Glutamatergic neuron (in vitro differentiated cells): ENCODE measurements at places on chromosomes 4 and X. TPM values are rescaled to one million over a fixed set of nuclear protein-coding genes. Genes with fewer than 3 reads are reported as not detected.
A peak's percentile ranks its signal among the peaks of the same experiment; 100 is the strongest.

DNA sequence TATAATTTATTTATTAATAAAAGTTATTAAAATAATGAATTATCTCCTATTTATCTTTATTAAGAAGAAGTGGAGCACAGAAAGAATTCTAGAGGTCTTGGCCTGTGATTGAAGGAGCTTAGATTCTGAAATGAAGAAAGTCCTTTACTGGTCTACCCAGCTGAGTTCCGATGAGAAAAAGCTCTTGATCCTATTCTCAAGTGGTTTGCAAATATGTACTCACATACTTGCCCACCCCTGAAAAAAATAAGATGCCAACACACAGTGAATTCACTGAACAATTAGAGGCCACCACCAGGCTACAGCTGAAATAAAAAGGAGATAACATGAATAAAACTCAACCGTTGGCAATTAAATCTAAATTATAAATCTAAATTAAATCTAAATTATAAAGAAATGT lies 253.4 kb downstream of the MAPK10 start:
- DNase-seq: no peak

- peak; percentile 74 for DNase-seq
Observed at GRCh38 chr4:153222707-153223426, 18.6 kb downstream of the TRIM2 start.

- no peak for DNase-seq
Observed at GRCh38 chr4:48085821-48086589, 48.0 kb downstream of the TXK start.

The NKX6-1 gene
- total RNA-seq: 25.6 TPM

DNA sequence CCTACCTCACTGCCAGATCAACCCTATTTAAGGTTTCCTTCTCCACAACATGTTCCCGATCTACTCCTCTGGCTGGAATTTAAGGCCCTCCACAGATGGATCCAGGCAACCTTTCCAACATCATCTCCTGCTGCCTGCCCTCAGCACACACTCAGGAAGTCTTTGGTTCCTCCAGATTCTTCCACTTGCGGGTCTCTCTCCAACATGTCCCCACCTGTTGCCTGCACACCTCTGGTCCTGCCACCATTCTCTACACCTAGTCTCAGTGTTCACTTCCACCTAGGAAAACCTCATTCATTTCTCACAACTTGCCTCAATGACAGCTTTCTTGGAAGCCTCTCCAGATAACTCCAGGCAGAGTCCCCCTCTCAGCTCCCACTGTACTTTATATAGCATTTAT lies 80.1 kb downstream of the RTL5 start:
- DNase-seq: no peak

The GSX2 gene
- not detected for total RNA-seq

The ADH1A gene
- not detected for total RNA-seq

The GJB1 gene
- total RNA-seq: not detected

The ADAMTS3 gene
- 0.10 TPM for total RNA-seq

DNA sequence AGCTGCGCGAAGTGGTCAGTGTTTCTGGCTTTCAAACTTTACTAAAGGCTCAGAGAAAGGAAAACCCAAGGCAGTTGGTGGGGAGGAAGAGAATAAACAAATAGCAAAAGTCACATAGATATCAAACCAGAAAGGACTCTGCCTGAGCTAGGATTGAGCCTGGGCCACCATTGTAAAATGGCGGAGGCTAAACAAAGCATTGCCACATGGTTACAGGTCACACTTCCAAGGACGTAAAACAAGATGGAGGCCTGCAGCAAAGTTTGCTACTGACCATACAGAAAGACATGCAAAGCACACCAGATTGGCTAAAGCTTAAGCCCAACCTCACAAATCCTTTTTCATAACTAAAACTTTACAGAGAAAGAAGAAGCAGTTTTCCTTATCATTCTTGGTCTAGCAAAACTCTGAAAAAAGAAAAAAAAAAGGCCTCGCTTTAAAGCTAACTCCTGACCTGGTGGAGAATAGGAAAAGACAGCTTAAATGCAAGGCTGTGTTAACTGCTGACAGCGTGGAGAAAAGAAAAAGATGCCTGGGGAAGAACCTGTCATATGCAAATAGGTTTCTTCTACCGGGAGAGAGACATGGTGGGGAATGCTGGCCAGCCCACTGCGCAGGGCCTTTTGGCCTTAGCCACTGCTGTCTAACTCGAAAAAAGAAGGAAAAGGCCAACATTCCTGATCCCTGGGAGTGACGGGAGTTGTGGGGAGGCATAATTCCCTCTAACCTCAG lies 81.8 kb upstream of the SMARCA5 start:
- DNase-seq: no peak

The DUSP9 gene
- 0.61 TPM for total RNA-seq

DNA sequence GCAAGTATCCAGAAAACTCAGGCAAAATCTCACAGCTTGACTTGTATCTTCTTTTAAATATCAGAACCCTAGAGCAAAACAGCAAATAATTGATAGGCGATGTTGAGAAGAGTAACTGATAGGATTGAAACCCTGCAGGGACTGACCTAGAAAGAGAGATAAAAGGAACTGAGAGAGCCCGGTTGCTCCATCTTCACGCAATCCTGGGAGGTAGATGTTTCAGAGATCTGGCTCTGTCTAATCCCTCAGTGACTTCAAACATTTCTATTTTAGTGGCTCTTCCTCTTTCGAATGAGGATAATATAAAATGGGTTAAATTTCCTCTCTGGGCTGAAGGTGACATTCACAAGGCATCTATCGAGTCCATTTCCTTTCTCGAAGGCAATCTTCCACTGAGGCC lies 39.3 kb upstream of the RPL34 start:
- no peak for DNase-seq

DNA sequence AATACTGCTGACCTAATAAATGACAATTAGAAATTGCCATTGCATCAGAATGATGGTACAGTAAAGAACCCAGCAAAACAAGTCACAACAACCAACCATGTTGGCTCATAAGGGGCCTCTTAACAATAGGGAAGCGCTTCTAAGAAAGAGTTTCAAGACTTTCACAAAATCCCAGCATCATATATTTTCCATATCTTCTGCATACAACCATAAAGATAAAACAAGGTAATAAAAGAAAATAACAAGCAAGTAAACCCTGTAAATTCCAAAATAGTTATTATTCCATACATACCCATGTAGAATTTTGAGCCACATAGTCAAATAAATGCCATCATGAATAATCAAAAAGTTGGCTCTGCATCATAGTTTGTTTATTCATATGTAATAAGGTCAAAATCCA lies 8.2 kb downstream of the SLC10A7 start:
- DNase-seq: no peak

The TLL1 gene
- total RNA-seq: 0.15 TPM

DNA sequence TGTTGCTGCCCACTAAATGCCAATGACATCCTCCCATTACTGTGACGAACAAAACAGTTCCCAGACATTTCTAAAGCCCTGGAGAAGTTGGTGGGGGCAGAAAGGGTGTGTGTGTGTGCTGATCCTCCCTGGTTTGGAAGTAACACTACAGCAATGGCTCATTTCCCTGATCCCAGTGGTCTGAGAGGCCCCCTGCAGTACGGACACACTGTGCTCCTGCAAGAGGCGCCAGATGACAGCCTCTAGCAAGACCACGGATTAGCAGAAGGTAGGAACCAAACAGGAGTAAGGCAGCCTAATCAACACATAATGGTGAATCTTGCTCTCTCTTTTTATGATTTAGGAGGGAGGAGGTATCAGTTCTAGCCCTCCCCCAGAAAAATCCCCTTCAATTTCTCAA lies 49.6 kb downstream of the CHRDL1 start:
- no peak for DNase-seq

The P2RY8 gene
- total RNA-seq: 2.3 TPM

GRCh38 chr4:172819353-172819752 lies 349.3 kb upstream of the GALNT7 start:
- no peak for DNase-seq

- DNase-seq: no peak
Observed at GRCh38 chr4:40378619-40379018, 43.5 kb downstream of the CHRNA9 start.

The SOWAHD gene
- total RNA-seq: not detected

GRCh38 chr4:109232681-109233080 lies 69.8 kb downstream of the COL25A1 start:
- no peak for DNase-seq

DNA sequence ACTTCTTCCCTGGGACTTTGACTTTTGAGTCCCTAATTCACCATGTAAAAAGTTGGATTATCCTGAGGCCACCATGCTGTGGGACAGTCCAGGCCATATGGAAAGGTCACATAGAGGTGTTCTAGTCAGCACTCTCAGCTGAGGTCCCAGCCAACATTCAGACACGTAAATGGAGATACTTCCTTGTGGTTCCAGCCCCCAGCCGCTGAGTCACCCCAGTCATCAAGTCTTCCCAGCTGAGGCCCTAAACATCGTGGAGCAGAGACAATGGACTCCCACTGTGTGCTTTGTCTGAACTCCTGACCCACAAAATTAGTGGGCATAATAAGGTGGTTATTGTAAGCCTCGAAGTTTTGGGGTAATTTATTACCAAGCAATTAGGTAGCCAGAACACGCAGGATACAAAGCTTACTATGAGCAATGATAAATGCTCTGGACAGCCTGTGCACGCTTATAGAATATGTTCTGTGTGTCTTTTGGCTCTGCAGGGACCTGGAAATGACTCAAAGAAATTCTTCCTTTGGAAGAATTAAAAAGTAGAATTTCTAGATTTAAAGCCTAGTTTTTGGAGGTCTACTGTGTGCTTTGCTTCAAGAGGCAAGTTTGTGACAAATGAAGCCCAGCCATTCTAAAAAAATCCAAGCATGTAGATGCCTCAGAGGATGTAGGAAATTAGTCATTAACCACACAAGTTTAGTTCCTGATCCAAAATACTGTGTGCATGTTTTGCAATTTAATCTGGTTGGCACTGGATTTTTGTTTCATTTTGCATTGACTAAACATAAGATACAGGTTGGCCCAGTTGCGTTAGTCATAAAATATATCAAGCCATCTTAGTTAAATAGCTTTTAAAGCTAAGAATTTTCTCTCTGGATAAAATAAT lies 33.2 kb upstream of the SLC9A7 start:
- DNase-seq: no peak

GRCh38 chrX:155333544-155334100 lies 792 bp downstream of the CLIC2 start:
- DNase-seq: no peak

The APBB2 gene
- 117 TPM for total RNA-seq

DNA sequence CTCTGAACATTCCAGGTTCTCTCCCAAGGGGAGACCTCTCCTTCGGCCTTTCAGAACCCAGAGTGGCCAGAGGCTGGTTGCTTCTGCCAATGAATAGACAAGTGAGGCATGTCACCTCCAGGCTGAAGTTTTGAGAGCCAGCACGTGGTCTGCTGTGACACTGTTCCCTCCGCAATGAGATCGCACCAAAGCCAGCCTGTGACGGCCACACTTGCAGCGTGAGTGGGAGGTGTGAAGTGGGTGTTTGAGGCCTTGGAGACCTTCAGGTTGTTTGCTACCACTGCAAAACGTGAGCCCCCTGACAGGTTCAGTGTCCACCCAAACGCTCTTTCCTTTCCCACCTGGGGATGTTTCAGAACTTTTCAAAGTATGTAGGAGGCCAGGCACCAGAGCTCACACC lies 81.0 kb downstream of the WFS1 start:
- no peak for DNase-seq

The NUDT10 gene
- 19.3 TPM for total RNA-seq

The FRAS1 gene
- total RNA-seq: 18.7 TPM

DNA sequence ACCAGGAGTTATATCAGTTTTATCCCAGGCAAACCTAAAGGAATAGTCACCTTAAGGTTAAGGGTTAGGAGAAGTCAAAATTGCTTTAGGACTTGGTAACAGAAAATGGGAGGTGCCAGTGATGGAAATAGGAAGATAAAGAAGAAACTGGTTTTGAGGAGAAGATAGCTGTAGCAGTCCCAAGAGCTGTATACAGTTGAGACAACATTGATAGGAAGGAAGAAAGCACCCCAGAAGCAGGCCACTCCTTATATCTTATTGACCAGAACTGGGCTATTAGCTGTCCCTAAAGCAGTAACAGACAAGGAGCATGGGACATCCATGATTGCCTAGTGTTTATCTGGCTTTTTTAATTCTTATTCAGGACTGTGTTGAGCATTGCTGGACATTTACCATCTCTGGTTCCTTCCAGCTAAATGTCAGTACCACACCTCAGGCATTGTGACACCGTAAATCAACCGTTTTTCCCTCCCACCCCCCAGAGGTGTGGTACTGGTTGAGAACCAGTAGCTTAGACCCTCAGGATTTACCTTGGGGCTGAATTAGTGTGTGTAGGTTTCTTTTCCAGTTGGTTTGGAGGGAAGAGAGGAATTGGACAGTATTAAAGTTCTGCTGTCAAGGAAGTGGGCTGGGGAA lies 2.0 kb upstream of the PGRMC2 start:
- no peak for DNase-seq

DNA sequence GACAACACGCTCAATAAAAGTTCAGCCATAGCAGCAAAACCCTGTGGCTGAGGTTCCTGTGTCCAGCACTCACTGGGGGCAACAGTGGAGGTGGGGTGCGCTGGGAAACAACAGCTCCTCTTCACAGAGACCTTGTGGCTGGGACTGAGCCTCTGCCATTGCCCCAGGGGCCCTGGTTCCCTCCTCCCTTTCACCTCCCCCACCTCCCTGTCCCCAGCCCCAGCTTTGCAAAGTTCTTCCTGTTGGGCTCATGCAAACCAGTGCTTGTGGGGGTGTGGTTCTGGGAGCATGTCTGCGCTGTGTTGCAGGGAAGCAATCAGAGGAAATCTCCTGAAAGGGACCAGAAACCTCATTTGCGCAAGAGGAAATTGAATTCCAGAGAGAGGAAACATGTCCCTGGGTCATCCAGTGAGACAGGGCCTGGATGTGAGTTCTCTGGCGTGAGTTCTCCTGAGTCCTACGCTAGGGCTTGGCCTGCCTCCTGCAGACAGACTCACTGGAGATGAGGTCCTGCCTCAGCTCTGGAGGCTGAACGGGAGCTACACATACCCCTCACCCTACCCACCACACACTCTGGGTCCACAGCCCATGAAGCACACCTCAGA lies 7.4 kb downstream of the FATE1 start:
- no peak for DNase-seq

DNA sequence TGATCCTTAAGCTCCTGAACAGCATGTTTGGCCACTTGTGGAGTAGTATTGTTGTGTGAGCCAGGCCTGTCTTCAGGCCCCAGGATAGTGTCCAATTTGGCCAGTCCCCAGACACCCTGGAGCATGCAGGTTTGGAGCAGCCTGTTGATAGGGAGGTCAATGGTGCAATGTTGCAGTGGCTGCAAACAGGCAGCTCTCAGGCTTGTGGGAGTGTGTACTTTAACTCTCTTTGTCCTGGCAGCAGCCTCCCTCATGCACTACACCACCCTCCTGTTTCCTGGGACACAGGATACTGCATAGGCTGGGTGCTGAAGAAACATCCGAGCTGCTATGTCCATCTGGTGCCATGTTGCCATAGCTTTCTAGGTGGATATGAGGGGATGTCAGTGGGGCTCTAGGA lies 24.0 kb downstream of the TECRL start:
- DNase-seq: no peak

DNA sequence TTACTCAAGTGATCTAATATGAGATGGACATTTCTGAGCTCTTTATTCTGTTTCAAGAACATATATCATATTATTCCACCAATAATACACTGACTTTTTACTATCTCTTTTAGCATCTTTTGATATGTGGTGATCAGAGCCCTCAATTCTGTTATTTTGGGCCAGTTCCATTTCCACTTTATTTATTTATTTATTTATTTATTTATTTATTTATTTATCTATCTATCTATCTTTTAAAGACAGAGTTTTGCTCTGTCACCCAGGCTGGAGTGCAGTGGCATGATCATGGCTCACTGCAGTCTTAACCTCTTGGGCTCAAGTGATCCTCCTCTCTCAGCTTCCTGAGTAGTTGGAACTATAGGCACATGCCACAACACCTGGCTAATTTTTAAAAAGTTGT lies 57.4 kb upstream of the GRID2 start:
- DNase-seq: no peak

GRCh38 chr4:123452616-123453015 lies 56.0 kb downstream of the SPRY1 start:
- DNase-seq: no peak
